ENCODE measurements at places on chromosomes 3 and 15.

- no peak for DNase-seq
Measured at GRCh38 chr3:135226057-135226456, 431.0 kb downstream of the EPHB1 start.

DNA sequence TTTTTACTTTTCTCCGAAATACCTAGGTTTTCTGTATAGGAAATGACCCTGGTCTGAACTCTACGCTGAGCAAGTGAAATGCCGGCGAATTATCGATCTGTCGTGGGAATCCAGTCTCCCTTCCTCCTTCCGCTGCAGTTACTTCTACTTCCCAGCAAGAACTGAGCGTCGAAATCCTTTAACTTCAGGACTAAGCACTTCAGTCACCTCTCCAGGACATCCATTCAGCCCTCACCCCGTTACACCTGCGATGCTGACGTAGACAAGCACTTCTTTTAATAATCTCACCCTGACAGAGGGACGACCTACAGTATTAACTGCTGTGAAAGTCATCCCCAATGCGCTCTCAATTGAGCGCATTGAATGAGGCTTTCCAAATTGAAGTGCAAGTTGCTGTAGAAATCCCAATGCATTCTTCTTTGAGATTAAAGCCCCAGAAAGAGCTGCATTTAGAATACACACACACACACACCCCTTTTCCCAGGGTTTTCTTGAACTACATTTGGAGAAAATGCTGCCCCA lies 1.3 kb downstream of the TOP2B start:
- peak; percentile 7 for DNase-seq

- no peak for DNase-seq
Measured at GRCh38 chr3:38575279-38575843, 74.1 kb downstream of the SCN5A start.

DNA sequence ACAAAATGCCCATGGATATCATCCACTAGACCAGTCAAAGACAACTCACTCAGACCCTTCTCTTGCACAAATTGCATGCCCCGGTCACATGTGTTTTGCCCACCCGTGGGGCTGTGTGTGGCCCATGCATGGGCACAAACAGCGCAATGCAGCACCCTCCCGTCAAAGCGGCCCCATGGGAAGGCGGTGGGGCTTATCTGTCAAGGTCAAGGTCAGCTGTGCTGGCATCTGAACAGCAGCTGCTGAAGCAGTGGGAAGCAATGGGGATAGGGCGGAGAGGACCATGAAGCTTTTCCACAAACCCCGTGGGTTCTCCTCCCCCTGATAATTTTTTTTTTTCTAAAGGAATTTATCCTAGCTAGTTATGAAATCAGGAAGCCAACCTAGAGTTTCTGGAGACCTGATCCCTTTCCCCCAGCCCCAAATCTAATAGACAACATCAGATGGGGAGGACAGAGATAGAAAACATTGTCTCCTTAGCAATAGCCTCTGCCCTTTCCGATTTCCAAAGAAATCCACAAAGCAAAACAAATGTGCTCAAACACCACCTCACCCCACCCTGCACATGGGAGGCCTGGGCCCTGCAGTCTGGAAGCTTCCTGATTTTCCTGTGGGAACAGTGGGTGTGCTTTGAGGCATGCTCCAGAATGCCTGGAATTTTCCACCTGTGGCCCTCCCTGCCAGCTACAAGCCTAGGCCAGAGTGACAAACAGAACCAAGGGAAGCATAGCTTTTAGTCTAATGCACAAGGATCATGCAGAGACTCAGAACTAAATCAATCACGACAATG lies 84.4 kb downstream of the BDH1 start:
- no peak for DNase-seq

GRCh38 chr15:39250460-39251186 lies 330.3 kb upstream of the THBS1 start:
- no peak for DNase-seq

- DNase-seq, result no peak
Measured at GRCh38 chr3:23444386-23444785, 241.3 kb downstream of the UBE2E2 start.

- DNase-seq, result no peak
Measured at GRCh38 chr3:156317462-156318074, 197.2 kb downstream of the KCNAB1 start.

DNA sequence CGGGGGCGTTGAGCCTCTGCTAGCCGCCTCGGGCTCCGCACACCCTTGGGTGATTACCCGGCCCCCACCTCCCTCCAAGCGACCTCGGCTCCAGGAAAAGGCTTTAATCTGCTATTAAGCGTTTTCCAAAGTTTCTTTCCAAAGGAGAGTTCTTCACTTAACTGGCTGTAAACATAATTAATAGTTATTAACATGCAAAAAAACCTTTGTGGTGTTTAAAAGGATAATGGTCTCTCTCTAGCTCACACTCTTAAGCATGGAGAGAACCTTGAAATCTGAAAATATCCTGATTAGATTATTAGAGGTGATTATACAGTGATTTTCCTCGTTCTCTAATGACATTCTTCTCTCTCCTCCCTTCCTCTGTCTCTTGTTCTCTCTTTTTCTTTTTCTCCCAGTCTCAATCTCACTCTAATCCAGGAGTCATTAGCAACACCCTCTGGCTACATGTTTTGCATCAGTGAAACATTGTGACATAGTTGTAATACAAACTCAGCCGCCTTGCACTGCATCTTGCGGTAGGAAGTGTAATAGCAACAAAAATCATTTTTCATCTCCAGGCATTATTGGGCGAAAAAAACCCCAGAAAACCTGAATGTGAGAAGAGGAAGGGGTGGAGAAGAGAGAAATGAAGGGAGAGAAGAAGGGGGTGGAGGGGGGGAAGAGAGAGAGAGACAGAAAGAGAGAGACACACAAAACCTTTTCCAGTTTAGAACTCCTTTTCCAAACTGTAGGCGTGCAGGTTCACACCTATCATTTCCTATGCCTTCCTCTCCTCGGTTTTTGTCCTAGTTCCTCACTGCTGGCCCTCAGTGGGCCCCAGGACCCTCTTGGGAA lies 24.4 kb downstream of the NR2F2 start:
- DNase-seq, result no peak

DNA sequence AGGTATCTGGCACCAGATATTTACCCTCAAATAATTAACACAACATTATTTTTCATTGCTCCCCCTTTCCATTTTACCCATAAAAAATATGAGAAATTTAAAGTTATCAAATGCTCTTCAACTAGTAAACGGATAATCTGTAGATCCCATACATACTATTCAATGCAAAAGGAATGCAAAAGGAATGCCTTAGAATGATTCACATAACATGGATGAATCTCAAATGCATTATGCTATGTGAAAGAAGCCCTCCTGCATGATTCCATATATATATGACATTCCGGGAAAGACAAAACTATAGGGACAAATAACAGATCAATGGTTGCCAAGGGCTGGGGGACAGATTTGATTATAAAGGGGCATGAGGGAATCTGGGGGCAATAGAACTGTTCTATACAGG lies 195.7 kb downstream of the STT3B start:
- no peak for DNase-seq

- no peak for DNase-seq
Measured at GRCh38 chr3:63970631-63971475, 52.4 kb downstream of the PSMD6 start.

GRCh38 chr3:51559411-51559888 lies 20.9 kb downstream of the RAD54L2 start:
- DNase-seq, result no peak

- DNase-seq, result no peak
Measured at GRCh38 chr3:134231131-134231530, 19.5 kb downstream of the RYK start.

- DNase-seq, result no peak
Measured at GRCh38 chr3:16279010-16279801, 14.2 kb downstream of the OXNAD1 start.

GRCh38 chr3:165193366-165194254 lies 2.6 kb downstream of the SLITRK3 start:
- DNase-seq, result no peak

- no peak for DNase-seq
Measured at GRCh38 chr3:108554229-108554628, 35.0 kb downstream of the CIP2A start.

- DNase-seq, result no peak
Measured at GRCh38 chr3:134446800-134447199, 39.0 kb downstream of the ANAPC13 start.

GRCh38 chr3:45043728-45044299 lies 17.7 kb downstream of the CLEC3B start:
- no peak for DNase-seq

DNA sequence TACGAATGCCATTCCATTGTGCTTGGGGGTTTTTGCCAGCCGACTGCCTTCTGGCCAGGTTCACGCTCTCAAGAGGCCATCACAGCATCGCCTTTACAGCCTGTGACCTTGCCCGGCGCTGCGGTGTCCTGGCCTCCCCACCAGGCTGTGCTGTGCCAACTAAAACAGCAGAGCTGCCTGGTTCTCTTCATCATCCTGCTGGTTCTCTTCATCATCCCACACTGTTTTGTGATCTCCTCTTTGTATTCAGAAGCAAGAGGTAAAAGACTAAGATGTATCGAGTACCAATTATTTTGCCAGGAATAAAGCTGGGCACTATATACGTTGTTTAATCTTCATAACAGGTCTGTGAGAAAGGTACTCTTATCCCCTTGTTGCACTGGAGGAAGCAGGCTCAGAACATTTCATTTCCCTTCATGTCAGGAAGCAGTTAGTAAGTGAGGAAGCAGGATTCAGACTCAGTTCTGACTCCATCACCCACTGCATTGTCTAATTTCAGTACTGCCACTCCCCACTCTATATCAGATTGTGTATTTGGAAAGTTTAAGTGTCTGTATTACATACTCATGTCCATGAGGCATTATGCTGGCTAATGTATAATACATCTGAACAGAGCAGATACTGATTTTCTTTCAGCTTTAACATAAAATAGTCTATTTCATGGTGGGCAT lies 92.7 kb downstream of the LRRC28 start:
- DNase-seq, result peak; percentile 38

GRCh38 chr3:130442284-130442683 lies 74.7 kb upstream of the COL6A6 start:
- no peak for DNase-seq

DNA sequence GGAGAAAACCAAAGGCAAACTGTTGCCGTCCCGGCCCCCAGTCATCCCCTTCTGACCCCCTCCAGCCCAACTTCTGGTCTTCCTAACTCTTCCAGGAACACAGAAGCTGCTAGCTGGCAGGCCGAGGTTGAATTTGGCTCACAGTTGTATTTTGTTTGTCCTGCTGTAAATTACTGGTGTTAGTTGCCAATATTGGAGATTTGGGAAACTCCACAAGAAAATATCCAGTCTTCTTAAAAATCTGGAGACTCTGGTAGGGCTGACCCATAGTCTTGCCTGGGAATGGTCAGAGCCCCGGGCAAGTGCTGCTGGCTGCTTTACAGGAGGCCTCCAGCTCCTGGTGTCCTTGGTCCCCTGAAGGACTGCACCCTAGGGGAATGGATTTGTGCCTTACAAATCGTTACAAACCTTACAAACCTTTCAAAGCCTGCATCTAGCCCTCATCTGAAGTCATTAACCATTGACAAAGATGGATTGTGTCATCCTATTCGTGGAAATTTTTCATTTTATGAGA lies 112.0 kb upstream of the MCTP2 start:
- no peak for DNase-seq

- no peak for DNase-seq
Measured at GRCh38 chr3:17430582-17430981, 311.8 kb downstream of the TBC1D5 start.

DNA sequence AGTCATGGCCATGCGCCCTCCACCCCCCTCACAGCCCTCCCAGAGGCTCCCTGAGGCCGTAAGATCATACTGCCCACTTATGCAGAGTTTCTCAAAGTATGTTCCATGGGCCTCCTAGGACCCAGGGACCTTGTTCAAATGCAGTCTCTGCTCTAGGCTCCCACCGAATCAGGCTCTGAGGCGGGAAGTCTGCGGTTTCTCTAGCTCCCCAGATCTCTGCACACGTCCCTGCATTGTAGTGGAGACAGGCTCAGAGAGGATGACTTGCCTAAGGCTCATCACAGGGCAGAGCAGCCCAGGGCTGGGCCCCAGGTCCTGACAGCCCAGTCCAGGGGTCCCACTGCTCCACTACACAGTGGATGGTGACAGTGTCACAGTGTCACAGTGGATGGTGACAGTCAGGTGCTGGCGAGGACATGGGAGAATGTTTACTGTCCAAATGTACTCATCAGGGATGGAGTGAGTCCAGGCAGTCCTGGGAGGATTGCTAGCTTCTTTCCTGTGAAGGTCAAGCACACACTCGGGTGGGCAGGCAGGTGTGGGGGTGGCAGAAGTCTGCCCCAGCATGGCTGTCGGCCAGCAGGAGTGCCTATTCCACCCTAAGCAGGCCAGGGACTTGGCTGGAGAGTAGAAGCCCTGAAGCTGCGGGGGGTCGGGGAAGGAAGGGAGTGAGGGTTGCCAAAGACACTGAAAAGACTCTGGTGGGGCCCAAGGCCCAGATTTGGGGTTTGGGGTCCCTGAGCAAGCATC lies 12.4 kb downstream of the ANKRD63 start:
- DNase-seq, result no peak

DNA sequence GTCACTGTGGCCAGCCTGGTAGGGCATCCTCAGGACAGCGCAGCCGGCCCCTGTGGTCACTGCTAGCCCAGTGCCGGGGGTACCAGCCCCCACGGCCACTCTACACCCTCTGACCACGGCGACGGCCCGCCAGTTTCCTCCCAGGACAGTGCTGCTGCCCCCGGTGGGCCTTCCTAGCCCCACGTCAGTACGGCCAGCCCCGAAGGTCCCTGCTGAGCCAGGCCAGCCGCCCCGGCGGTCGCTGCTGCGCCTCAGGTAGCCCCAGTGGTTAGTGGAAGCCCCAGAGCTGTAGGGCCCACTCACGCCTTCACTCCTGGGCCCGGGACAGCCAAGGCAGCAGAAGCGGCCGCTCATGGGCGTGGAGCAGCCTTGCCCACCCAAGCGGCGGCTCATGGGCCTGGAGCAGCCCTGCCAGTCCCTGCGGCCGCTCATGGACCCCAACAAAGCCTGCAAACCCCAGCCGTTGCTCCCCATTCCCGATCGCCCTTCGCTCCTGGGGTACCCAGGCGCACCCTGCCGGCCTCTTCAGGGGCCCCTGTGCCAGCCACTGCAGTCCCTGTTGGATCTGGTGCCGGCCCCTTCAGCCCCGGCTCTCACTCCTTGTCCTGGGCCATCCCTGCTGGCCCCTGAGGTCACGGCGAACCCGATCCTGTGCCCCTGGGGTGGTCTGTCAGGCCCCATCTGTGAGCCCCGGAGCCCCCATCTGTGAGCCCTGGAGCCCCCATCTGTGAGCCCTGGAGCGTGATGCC lies 9.5 kb upstream of the ROPN1B start:
- DNase-seq, result no peak

- no peak for DNase-seq
Measured at GRCh38 chr3:93989241-93989640, 9.3 kb downstream of the ARL13B start.

GRCh38 chr3:40741729-40742128 lies 217.0 kb downstream of the ZNF621 start:
- no peak for DNase-seq

GRCh38 chr15:81729340-81729739 lies 316.5 kb downstream of the MEX3B start:
- DNase-seq, result no peak

GRCh38 chr3:165839296-165840076 lies 2.3 kb upstream of the BCHE start:
- DNase-seq, result no peak

GRCh38 chr15:84598250-84598649 lies 2.6 kb upstream of the ZSCAN2 start:
- DNase-seq, result no peak

Measured in activated T-cell treated with anti-CD3 and anti-CD28 coated beads, Interleukin-2, amount 50 U/mL, for 72 hours (primary cell).